RWPE1 (cell line): ENCODE measurements at places on chromosomes 12 and 14.
A peak's percentile ranks its signal among the peaks of the same experiment; 100 is the strongest.

- DNase-seq: peak; percentile 60
These were observed 17.1 kb upstream of the EMP1 start for GRCh38 chr12:13179211-13180074.

- DNase-seq: no peak
These were observed 151.7 kb upstream of the FUT8 start for GRCh38 chr14:65260786-65261185.

DNA sequence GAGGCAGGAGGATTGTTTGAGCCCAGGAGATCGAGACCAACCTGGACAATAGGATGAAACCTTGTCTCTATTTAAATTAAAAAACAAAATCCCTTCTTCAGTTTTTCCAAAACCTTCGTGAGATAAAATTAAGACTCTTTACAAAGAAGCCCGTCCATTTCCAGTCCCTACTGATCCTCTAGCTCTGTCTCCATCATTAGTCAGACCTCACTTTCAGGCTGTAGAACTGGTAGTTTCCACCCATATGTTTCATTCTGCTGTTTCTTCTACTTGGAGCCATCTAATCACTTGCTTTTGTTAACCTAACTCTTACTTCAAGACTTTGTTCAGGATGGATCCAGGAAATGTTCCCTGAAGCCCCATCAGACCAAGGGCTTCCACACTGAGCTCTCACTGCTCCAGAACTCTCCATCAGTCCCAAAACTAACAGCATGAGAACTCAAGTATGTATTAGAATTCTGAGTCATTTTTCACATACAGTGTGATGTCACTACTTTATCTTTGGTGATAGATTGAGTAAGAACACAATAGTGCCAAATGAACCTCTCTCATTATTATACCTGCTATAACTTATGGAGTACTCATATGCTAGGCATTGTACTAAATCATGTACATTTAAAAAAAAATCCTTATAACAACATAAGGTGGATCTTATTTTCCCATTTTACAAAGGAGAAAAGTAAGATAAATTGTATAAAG, 90.8 kb downstream of the PRICKLE1 start:
- no peak for DNase-seq

GRCh38 chr14:22271838-22272799, 316.9 kb downstream of the DAD1 start:
- no peak for DNase-seq

DNA sequence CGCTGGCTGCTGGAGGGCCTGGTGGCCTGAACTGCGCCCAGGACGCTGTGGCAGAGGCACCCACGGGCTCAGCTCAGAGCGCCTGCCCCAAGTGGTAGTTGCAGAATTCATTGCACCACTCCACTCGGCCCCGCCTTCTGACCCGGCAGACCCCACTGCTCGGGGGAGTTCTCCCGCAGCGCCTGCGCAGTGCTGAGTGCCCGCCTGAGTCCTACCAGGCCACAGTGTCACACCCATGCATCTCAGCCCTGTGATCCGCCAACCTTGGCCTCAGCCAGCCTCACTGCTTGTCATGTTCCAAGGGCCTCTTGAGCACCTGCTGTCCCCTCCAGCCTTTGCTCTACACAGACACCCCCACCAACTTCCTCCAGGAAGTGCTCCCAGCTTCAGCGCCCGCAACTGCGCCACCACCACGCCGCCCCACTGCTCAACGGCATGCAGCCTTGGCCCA, 12.2 kb downstream of the DEGS2 start:
- DNase-seq: no peak

DNA sequence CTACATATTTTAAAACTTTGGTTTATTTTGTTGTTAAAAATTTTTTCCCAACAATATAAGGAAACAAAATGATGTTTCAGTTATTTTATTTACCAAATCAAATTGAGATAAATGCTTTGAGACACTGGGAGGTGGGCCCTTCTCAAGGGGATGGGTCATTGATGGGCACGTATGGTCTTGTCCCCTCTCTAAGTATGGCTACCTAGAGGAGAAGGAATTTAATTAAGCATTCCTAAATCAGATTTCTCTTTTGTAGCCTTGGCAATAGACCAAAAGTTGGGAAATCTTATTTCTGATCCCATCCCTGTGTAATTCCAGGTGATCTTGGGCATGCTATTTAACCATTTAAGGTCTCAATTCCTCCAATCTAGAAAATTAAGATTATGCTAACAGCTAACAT, 79.0 kb downstream of the SCN8A start:
- peak; percentile 18 for DNase-seq

DNA sequence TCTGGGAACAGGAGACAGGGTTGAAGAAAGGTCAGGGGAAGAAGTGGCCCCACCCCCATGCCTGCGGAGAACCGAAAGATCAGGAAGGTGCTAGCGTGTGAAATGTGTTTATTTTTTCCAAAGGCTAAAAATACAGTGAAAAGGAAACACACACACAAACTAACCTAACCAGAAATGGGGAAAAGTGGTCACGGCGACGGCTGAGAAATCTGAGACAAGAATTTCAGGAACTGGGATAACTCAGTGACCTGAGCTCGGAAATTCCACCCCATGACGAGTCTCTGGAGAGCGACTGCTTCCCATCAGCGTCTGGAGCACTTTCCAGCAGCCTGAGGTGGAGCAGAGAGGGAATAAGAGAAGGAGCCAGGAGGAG, 16.6 kb upstream of the RND1 start:
- DNase-seq: no peak

DNA sequence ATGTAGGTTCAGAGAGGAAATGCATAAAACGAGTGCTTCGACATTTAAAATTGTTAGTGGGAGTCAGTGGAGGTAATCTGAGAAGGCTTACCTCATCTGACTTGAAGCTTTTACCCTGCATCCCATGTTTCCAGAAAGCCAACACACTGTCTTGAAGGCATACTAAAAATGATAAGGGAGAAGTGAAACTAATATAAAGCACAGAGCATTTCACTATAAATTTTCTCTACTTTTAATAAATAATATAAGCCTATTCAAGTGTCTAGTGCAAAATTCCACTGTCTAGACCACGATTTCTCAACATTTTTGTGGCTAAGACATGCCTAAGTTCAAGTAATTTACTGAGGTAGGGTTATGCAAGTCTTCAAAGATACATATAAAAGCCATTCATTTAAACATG, 29.1 kb upstream of the CDKL1 start:
- DNase-seq: no peak

- no peak for DNase-seq
These were observed 49.7 kb upstream of the CHPT1 start for GRCh38 chr12:101647711-101648110.

GRCh38 chr12:130521375-130522124, 183.9 kb downstream of the PIWIL1 start:
- DNase-seq: no peak

DNA sequence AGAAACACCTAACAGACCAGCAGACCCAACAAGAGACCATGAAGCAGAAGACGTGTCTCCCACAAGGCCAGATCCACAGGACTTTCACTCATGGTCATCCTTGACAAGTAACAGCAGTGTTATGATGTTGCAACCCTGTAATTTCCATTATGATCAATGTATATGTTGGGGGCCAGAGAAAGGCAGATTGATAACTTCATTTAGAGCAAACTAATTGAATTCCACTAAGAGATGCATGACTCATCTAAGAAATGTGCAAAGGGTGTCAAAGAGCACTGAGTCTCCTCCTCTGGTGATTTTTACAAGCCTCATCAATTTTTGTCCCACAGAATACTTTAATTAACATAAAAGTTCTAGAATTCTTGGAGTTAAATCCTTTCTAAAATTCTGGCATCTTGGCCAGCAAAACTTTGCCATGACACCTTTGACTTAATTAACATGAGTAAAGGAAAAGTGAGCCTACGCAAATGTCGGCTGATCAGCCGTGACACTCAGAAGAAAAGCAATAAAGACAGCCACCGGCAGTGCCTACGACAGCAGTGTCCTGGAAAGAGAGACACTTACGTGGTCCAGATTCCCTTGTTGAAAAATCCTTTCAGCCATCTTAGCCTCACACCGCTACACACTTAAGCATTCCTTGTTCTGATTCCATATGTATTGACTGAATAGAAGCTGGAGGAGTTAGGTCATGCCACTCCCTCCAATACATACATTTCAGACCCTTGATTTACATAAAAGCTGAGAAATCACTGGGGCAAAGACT, 370.2 kb upstream of the CCDC196 start:
- no peak for DNase-seq

GRCh38 chr12:28292699-28293098, 102.4 kb downstream of the CCDC91 start:
- DNase-seq: no peak

DNA sequence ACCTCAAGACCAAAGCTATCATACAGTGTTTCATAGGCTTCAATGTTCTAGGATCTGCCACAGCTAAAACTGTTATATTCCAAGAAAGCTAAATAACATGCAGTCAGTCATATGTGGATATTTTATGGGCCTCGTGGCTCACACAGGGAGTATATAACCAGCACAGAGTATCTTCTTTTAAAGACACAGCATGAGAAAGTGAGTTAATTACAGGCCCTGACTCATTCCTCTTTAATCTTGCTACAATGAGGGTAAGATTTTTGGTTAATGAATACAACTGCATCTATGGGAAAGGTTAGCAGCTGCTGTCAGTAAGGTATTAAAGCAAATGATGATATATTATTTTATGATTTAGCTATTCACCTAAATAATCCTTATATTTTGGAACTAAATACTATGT, 111.0 kb downstream of the TRAFD1 start:
- no peak for DNase-seq

DNA sequence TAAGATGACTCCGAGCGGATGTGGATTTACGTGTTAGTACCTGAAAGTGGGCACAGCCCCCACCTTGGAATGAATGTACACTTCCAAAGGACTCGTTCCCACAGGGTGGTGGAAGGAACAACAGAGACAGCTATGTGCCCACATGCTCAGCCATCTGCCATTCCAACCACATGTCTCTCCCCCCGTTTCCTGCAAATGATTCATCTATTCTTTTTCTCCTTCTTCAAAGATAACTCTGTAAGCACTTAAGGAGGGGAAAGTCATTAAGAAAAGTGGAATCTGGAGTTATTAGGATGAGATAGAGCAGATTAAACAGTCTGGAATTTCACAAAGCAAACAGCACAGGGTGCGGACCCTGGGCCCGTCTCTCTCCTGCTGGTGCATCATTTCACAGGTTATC, 18.5 kb upstream of the DUSP6 start:
- peak; percentile 94 for DNase-seq

- DNase-seq: no peak
These were observed 23.4 kb downstream of the SYNDIG1L start for GRCh38 chr14:74402401-74403251.

- DNase-seq: no peak
These were observed 54.1 kb upstream of the FERMT2 start for GRCh38 chr14:53004976-53005375.

- peak; percentile 78 for DNase-seq
These were observed 541 bp upstream of the RNU6-7 start for GRCh38 chr14:32201193-32201815.

GRCh38 chr12:90485560-90485959, 469.4 kb downstream of the CCER1 start:
- no peak for DNase-seq

- DNase-seq: no peak
These were observed 24.6 kb upstream of the YBX3 start for GRCh38 chr12:10747730-10748129.

DNA sequence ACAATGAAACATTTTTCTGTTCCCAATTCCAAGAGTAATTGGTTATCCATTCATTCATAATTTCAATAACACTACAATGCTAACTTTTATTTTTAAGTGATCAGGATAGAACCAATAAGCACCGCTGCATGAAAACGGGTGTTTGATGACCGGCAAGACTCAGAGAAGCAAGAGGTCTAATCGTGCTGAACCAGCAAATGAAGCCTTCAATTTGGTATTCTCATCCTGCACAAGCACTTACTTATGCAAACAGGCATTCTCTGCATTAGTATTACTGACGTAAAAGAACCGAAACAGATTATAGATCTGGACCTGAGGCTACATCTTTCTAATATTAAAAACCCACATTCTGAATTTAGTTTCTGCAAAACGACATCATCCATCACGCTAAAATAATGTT, 67.7 kb downstream of the RBM19 start:
- no peak for DNase-seq

- DNase-seq: no peak
These were observed 33.4 kb upstream of the BHLHE41 start for GRCh38 chr12:26158078-26158764.

DNA sequence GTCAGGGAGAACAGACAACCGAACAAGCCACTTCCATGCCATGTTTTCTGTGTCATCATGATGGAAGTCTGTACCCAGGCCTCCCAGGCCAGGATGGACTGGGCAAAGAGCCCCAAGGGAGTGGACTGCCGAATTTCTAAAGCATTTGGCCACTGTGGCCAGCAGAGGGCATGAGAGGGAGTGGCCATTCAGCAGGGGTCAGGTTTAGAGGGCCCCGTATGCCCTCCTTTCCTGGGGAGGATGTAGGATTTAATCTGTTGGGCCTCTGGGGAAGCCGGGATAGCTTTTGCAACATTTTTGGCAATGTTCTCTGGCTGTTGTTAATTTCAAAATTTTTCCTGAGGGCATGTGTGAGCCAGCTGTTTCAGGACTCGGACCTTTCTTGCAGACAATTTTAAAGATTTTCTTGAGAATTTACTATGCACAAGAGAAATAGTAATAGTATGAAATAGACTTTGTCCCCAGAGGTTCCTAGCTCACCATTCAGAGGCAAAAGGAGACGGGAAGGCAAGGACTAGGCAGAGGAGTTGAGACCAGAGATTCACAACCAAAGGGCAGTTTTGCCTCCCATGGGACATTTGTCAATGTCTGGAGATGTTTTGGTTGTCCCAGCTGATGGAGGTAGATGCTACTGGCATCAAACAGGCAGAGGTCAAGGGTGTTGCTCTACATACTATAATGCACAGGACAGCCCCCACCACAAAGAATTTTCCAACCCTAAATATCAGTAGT, 18.0 kb downstream of the ACACB start:
- peak; percentile 48 for DNase-seq

DNA sequence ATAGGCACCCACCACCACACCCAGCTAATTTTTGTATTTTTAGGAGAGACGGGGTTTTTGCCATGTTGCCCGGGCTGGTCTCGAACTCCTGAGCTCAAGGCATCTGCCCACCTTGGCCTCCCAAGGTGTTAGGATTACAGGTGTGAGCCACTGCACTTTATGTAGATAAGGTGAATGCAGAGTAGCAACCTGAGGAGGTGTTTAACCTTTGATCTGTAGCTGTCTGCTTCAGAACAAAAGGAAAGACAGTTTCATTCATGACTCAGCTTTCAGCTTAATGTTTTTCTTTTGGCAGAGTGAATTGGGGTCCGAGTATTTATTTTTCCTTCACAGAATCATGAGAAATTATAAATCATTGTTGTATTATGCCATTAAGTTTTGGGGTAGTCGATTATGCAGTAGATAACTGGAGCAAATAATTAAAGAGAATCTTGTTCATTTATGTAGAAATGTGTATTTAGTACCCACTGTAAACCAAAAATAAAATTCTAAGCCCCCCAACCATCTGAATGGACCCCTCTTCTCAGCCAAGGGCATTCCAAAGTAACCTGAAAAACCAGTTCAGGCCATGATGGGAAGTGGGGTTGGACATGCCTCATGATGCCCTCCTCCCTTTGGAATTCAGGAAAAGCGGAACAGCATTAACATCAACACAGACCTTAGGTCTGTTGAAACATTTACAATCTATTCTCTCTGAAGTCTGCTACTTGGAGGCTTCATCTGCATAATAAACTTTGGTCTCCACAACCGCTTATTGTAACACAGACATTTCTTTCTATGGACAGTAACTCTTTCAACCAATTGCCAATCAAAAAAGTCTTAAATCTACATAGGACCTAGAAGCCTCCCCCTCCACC, 10.7 kb upstream of the STX2 start:
- DNase-seq: no peak

- DNase-seq: no peak
These were observed 15.0 kb upstream of the MEG3 start for GRCh38 chr14:100810861-100811461.
